ENCODE measurements at places on chromosomes 2 and 18.
A peak's percentile ranks its signal among the peaks of the same experiment; 100 is the strongest.

DNA sequence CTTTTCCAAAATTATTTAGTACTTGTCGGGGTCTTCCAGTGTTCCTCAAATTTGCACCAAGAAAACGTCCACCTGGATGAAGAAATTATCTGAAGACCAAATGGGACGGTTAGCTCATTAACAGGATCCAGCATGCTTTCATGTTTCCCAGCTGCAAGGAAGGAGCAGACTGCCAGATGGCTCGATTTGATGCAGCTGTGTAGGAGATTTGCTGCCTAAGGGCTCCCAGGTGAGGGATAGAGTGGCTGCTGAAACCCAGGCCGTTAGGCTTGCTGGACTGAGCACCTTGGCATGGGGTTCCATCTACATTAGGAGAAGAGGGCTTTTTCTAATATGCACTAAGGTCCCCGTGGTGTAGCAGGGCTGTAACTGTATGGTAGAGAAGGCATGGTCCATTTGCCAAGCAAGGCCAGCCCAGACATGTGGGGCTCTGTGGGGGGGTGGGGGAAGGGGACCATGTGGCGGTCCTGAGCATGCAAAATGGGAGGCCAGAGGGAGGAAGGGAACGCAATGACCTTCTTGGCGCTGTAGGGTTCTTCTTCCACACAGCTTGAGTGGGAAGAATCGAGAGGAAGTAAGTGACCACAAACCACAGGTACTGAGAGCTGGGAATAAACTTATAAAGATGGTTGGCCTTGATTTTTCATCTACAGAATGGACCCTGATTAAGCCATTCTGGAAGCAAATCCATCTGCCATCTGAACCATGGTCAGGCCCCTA lies 144.0 kb downstream of the TMEM163 start:
- no peak for DNase-seq

DNA sequence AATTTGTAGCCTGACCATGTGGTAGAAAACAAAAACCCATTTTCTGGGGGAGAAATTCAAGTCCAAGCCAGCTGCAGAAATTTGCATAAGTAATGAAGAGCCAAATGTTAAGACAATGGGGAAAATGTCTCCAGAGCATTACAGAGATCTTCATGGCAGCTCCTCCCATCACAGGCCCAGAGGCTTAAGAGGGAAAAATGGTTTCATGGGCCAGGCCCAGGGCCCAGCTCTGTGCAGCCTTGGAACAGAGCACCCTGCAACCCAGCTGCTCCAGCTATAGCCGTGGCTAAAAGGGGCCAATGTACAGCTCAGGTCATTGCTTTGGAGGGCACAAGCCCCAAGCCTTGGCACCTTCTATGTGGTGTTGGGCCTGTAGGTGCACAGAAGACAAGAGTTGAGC lies 69.1 kb upstream of the TSPYL6 start:
- no peak for DNase-seq

DNA sequence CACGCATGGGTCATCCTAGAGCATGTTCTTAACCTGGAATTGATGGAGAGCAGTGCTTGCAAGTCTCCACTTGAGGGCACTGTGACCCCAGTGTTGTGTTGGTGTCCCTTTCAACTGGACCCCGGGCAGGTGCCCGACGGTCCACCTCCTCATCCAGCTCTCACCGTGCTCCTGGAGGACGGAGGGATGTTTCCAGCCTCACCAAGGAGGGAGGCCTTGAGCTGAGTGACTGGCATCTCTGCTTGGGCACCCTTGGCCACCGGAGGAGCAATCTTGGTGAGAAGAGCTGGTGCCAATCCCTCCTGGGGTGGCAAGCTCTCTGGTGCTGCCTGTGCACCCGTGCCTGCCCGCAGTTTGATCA lies 45.4 kb upstream of the ASB18 start:
- no peak for DNase-seq

DNA sequence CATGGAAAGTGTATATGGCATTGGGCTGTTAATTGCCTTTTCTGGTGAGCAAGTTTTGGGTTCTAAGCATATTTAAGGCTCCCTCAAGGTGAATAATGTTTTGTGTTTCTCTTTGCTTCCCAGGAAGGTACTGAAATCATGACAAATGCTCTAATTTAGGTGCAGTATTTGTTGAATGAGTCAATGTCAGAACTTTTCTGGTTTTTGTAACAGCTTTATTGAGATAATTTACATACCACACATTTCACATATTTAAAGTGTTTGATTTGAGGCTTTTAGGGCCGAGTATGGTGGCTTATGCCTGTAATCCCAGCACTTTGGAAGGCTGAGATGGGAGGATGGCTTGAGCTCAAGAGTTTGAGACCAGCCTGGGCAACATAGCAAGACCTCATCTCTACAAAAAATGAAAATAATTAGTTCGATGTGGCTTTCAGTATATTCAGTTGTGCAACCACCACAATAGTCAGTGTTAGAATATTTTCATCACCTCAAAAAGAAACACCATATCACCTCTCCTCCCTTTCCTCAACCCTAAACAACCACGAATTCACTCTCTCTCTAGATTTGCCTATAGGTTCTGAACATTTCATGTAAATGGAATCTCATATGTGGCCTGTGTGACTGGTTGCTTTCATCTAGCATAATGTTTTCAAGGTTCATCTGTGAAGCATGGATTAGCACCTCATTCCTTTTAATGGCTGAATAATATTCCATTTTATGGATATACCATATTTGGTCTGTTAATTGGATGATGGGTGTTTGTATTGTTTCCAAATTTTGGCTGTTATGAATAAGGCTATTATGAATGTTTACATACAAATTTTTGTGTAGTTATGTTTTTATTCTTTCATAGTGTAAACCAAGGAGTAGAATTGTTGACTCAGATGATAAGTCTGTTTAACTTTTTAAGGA lies 54.9 kb downstream of the MGAT5 start:
- DNase-seq, result no peak

- no peak for DNase-seq
Measured at GRCh38 chr2:222823183-222823930, 37.5 kb upstream of the ACSL3 start.

DNA sequence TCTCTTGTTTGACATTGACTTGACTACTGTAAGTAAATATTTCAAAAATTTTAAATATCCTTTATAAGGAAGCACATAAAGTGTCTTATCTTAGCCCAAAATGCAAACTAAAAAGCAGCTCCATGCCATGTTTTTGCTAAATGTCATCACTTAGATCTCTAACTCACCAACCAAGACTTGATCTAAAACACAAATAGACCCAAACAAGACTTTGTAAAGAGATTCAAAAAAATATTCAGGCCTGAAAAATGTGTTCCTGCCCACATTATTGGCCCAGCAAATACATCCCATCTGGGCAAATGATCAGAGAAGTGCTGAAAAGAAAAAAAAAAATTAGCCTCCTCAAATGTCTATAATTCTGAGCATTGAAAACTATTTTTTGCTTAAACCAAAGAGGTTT lies 187.6 kb downstream of the MREG start:
- DNase-seq, result no peak

- no peak for DNase-seq
Measured at GRCh38 chr2:23478087-23478932, 93.3 kb downstream of the KLHL29 start.

DNA sequence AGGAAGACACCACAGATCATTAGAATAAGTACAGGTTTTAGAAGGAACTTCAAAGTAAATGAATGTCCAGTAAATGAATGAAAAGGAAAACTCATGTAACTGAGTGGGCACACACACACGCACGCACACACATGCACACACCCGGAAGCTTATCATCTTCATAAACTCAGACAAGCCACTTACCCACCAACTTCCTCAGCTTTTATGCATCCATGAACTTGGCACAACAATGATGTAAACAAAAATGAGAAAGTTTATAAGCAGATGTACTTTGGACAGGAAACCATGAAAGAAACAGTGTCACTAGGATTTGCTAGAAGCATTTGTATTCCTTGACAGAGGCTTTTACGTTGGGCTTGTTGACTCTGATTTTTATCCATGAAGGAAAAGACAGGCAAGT lies 23.2 kb downstream of the RNF152 start:
- DNase-seq, result peak; percentile 22

DNA sequence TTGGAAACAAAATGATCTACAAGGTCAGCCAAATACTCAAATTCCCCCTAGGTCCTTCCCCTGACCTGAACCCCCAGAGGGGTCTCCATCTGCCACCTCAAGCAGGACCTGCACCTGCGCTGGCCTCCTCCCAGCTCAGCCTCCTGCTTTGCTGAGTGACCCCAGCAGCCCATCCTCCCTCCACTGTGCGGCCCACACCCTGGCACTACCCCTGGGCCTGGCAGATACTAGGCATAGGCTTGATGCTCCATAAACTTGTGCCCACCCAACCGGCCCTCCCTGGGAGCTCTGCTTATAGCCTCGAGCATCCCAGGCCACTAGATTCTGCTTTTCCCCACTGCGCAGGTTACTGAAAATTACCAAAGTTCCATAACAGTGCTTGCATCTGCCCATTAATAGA lies 156.2 kb downstream of the HDAC4 start:
- no peak for DNase-seq

GRCh38 chr2:87996570-87996969 lies 19.8 kb downstream of the RNU2-63P start:
- DNase-seq, result no peak

- DNase-seq, result no peak
Measured at GRCh38 chr2:188391354-188391753, 99.7 kb downstream of the GULP1 start.
